Aorta (tissue), 5 donors: ENCODE measurements at places on chromosomes 11 and 22. TPM values are rescaled to one million over a fixed set of nuclear protein-coding genes. Genes with fewer than 3 reads are reported as not detected.

- no peak overlapping the region for H3K4me3 ChIP-seq
- DNase-seq, result no peak
Measured at GRCh38 chr22:19085233-19085718, 36.9 kb downstream of the DGCR2 start.

The OTOG gene
- not detected for total RNA-seq

- DNase-seq, result no peak
- no peak overlapping the region for H3K27ac ChIP-seq
- no peaks in the 10 kb centered on the region for H3K27me3 ChIP-seq
- H3K4me3 ChIP-seq, result no peak overlapping the region
- H3K36me3 ChIP-seq, result no peaks in the 10 kb centered on the region
Measured at GRCh38 chr11:128690665-128691101, 3.2 kb upstream of the FLI1 start.

DNA sequence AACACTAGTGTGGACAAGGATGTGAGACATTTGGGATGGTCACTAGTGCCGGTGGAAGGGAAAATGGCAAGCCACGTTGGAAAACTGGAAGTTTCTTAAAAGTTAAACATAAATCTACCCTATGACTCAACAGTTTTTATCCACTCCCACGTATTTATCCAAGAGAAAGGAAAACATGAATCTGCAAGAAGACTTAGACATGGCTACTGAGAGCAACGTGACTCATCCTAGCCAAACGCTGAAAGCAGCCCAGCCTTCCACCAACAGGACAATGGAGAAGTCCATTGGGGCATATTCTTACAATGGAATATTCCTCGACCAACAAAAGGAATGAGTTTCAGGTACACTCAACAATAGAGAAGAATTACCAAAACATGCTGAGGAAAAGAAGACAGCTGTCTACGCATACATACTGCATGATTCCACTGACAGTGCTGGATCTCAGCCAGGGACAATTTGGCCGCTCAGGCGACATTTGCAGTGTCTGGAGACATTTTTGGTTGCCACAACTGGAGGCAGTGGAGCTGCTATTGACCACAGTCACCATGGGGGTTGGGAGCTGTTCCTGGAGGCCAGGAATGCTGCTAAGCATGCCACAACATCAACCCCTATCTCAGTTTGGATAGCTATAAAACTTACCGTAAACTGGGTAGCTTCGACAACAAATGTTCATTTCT, 21.2 kb downstream of the SYT13 start:
- DNase-seq, result no peak
- no peaks in the 10 kb centered on the region for H3K27me3 ChIP-seq
- H3K36me3 ChIP-seq, result no peaks in the 10 kb centered on the region
- H3K27ac ChIP-seq, result no peak overlapping the region
- H3K4me3 ChIP-seq, result no peak overlapping the region
